ENCODE measurements at places on chromosomes 4 and X.

DNA sequence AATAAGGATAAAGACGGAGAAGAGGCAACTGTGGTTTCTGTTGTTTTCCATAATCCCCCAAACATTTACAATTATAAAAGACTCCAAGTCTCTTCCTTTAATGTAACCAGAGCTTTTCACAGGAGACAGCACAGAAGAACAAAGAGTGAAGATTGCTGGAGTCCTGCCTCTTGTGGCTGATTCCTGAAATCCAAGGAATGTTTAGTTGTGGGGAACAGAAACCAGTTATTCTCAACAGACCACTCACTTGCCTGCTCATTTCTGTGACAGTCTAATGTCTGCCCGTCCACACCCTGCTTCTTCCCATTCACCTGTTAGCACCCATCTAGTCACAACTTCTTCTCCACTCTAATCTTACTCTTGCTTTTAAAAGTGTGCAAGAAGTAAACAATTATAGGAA is 12.1 kb downstream of the TEX13B start:
- DNase-seq, result no peak

DNA sequence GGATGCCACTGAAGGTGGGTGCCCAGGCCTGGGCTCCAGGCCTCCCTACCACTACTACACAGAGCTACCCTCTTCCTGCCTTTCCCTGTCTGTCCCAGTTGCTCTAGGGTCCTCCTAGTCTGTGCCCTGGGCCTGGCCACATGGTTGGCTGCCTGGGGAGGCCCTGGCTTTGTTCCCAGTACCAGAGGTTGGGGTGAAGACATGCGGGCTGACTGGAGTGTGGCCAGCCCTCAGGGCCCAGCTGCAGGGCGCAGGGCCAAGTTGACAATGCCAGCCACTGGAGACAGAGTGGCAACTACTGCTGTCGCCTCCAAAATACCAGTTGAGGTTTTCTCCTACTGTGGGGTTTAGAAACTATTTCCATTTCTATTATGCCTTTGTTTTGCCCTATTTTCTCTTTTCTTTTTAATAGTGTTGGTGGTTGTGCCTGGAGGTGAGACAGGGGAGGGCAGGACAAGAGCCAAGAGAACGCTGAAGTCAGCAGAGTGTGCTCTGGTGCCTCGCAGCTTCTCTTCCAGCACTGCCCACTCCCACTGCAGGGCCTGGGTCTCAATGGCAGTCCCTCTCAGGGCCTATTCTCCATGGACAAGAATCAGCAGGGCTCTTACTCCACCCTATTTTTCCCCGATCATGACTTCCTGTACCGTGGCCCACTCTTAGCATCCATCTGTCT is 32.2 kb upstream of the XPNPEP2 start:
- DNase-seq, result no peak

- no peak for DNase-seq
Measured at GRCh38 chrX:139881572-139881971, 51.3 kb downstream of the ATP11C start.

GRCh38 chrX:106706466-106706865 is 20.0 kb upstream of the RNF128 start:
- no peak for DNase-seq

GRCh38 chrX:39167791-39168190 is 366.5 kb downstream of the MID1IP1 start:
- no peak for DNase-seq

- DNase-seq, result no peak
Measured at GRCh38 chr4:126899331-126899801, 733.4 kb upstream of the INTU start.

DNA sequence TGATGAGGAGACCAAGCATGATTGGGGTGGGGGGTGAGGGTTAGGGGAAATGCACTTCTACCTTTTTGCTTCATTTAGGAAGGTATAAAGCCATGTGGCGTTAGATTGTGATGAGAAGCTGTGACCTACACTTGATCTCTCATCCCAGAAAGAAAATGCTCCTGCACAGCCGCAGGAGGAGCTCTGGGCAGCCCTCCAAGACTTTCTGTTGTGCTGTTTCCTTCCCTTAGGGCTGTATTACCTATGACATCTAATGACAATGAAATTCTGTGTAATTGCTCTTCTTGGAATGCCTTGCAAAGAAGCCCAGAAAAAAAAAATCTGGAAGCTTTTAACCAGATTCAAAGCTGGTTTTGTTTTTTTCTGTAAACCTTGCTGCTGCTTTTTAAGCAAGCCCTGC is 13.4 kb downstream of the PRPS2 start:
- DNase-seq, result no peak

DNA sequence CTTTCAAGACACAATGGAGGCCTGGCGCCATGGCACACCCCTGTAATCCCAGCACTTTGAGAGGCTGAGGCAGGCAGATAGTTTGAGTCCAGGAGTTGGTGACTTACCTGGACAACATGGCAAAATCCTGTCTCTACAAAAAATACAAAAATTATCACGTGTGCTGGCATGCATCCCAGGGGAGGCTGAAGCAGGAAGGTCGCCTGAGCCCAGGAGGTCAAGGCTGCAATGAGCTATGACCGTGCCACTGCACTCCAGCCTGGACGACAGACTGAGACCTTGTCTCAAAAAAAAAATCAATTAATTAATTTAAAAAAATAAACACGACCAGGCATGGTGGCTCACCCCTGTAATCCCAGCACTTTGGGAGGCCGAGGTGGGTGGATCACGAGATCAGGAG is 2.0 kb upstream of the CTPS2 start:
- DNase-seq, result no peak

- no peak for DNase-seq
Measured at GRCh38 chr4:13248621-13249298, 235.4 kb downstream of the RAB28 start.

DNA sequence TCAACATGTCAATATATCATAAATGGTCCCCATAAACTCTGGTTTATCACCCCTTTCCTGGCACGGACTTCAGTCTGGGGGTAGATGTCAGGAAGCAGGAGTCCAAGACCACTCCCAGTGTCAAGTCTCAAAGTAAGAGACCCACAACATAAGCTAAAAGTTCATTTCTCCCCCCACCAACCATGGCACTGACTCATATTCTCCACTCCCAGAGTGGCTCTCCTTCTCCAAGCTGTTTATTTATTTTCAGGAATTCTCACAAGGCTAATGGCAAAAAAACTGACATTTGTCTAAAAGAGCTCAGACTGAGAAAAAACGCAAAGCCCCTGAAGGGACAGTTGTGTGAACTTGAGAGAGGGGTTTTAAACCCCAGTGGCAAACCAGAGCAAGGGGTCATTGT is 217.0 kb downstream of the RAB28 start:
- no peak for DNase-seq

DNA sequence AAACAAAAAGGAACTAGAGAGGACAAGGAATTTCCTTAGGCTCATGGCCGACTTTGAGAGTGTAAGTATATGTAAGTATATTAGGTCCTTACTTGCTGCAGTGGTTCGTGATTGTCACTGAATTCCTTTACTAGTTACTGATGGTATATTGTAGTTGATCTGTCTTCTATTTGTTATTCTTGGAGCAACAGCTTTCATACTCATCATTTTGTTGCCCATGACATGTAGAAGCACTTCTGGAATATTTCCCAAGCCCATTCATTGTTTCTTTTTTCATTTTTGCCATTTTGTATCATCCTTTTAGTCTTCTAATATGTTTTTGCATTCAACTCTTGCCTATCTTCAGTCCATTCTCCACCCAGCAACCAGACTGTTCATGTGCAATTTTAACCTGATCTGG is 170.0 kb downstream of the ARHGAP10 start:
- DNase-seq, result no peak

DNA sequence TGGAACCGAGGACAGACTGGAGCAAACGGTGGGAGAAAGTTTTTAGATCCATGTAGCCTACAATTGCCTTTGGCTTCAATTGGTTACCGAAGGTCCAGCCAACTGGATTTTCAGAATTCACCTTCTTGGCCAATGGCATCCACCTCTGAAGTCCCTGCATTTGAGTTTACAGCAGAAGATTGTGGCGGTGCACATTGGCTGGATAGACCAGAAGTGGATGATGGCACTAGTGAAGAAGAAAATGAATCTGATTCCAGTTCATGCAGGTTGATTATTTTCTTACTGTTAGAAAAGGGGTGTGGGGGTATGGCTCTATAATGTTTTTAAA is 702 bp downstream of the KLHL5 start:
- no peak for DNase-seq

DNA sequence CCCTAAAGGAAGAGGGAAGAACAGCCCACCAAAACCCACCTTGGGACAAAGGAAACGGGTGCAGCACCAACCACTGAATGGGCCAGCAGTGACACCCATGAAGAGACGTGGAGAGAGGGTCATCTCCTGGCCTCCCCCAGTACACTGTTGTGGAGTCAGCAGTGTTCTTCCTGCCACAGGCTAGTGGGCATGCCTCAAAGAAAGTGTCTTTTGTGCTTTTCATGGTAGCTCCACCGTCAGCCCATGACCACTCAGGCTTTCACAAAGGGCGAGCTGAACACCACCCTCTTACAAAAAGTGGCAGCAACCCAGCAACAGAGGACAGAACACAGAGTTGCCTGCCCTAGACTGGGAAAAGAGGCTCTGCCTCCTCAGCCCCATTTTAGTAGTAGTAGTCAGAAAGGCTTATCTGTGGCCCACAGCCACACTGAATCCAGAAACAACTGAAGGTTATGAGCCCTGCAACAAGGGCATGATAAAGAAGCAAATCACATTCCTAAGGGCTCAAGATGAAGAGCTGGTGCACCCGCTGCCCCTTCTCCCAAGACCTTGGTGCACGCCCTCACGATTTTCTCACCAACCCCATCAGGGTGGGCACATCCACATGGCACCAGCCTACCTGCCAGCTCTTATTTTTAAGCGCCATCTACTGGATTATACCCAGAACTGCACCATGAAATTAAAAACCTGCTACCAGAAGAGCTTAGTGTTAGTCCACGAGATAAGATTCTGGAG is 53.1 kb downstream of the RAB28 start:
- DNase-seq, result no peak

GRCh38 chr4:53113431-53114225 is 251.5 kb downstream of the RASL11B start:
- no peak for DNase-seq

DNA sequence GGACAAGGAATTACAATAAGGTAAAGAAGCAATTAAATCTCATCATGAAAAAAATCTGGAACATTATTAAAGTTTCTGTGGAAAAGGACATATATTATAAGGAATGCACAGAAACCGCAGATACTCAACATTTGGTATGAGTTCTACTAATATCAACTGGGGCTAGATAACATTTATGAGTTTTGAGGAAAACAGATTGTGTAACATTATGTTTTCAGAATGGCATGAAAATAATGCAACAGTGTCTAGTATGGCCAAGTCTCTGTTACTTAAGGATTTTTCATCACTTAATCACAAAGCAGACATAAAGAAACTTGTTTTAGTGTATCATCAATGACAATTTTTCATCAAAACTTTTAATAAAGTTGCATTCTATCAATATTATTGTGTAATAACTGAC is 785.0 kb downstream of the GLUD2 start:
- no peak for DNase-seq

- DNase-seq, result no peak
Measured at GRCh38 chr4:130356873-130357272, 1260.9 kb downstream of the C4orf33 start.

DNA sequence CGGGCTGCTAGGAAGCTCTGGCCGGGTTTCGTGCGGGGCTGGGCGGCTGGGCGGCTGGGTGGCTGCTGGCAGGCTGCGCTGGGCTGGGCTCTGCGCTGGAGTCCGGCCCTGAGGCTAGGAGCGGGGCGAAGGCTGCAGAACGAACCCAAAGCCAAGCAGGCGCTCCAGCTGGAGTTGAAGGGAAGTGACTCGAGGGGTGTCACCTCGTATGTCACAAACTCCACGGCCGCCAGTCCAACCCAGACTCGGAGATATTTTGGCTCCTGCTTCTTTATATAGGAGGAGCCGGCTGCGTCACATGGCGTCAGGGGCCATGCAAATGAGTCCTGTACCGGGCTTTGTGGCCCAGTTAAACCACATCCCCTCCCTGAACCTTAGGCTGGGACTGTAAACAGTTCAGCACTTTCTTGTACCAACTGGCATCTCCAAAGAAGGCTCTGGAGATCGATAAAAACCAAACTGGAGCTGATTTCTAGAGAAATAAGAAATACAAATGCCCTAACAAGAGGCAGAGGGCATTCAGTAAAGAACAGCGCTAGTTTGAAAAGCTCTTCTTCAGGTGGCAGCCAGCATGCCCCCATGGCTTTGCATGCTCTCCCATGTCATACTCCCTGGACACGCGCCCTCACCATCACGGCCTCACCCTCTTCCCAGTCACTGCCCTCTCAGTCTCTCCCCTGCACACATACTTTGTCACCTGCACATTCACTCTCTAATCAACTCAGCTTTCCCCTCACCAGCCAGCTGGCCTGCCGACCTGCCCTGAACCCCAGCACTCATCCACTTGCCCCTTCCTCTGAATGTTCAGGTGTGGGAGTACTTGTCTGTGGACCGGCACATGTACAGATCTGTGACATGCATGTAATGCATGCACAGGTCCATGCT is 58.5 kb downstream of the TSC22D3 start:
- peak; percentile 78 for DNase-seq

DNA sequence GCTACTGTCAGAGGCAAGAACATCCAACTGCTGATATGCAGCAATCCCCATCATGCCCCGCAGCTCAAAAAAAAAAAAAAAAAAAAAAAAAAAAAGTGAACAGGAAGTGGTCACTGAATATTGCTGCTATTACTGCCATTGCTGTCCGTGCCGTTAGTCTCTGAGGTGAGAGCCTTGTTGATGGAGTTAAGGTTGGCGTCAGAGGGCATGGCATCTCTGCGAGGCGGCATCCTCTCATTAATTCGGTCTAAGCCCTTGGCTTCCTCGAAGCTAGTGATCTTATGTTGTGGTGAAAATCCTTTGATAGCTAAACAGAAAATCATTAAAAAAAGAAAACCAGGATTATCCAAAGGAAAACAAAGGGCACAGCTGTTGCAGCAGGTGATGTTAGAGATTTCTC is 321.6 kb downstream of the PPP3CA start:
- DNase-seq, result no peak

DNA sequence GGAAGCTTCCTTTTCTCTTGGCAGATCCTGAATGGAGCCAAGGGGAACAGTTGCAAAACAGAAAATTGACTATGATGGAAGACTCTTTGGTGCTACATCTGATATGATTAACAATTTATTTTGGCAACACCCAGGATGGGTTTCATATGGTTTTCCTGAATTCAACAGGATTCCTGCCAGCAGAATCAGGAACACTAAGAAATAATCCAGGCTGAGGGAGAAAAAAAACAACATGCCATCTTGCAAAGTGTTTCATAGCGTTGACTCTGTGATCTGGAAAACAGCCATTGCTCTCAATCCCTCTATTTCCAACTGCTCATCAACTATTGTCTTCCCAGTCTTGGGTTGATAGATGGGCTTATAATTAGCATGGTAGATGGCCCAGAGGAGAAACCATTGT is 303.8 kb upstream of the KLF3 start:
- DNase-seq, result no peak

GRCh38 chr4:154779362-154779947 is 1.6 kb upstream of the RBM46 start:
- no peak for DNase-seq

- DNase-seq, result no peak
Measured at GRCh38 chr4:158652920-158653319, 18.8 kb downstream of the C4orf46 start.

DNA sequence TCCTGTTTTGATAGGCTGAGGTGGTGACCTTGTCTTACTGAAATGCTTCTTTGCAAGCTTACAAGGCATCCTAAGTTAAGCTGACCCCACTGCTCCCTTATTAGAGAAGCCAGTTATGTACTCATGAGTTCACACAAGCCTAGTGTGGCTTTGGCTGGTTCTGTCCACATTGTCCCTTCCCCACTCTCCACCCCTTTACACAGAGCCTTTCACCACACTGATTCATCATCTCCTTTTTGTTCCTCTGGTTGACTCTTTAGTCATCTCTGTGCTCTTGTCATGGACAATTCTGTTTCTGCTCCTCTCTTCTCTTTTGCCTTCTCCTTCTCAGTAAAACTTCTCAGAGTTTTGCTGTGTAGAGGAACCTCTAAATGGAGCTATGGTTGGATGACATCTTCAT is 4.9 kb downstream of the CHRNA9 start:
- DNase-seq, result no peak
